ENCODE measurements at places on chromosomes 2 and 18. TPM values are rescaled to one million over a fixed set of nuclear protein-coding genes. Genes with fewer than 3 reads are reported as not detected.

GRCh38 chr2:231701456-231702373, 6.6 kb upstream of the PTMA start:
- no peak for DNase-seq

EEF1B2 gene
- 1,142 TPM for total RNA-seq

DNA sequence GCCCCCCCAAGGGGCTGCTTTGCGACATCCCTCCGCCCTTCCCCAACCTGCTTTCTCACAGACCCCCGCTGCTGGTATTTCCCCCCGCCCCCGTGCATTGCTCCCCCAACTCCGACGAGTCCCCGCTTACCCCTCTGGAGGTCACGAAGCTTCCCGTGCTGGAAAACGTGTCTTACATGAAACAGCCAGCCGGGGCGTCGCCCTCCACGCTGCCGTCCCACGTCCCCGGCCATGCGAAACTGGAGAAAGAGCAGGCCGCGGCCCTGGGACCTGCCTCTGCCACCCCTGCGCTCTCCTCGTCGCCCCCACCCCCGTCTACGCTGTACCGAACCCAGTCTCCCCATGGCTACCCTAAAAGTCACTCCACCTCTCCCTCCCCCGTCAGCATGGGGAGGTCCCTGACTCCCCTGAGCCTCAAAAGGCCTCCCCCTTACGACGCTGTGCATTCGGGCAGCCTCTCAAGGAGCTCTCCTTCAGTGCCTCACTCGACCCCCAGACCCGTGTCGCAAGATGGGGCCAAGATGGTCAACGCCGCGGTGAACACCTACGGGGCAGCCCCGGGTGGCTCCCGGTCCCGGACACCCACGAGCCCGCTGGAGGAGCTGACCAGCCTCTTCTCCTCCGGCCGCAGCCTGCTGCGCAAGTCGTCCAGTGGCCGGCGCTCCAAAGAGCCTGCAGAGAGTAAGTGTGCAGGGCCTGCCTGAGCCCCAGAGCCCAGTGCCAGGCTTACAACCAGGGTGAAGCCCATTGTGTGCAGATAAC, 183.0 kb downstream of the NYAP2 start:
- no peak for DNase-seq

DNA sequence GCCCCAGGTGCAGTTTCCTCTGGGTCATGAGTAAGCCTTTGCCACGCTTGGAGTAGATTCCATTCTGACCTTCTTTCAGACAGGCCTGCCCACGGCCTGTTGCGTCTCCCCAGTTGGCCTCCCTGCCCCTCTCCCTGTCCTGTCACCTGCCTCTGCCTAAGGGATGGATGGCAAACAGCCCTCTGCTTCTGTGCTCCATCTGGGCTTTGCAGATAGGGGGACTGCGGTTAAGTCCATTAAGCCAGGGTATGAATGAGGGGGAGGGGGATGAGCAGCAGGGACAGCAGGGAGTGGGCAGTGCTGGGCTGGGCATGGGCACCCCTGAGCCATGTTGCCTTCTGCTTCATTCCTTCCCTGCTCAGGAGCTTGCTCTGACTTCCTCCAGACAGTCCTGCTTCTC, 37.6 kb upstream of the B3GNT7 start:
- DNase-seq, result no peak

DNA sequence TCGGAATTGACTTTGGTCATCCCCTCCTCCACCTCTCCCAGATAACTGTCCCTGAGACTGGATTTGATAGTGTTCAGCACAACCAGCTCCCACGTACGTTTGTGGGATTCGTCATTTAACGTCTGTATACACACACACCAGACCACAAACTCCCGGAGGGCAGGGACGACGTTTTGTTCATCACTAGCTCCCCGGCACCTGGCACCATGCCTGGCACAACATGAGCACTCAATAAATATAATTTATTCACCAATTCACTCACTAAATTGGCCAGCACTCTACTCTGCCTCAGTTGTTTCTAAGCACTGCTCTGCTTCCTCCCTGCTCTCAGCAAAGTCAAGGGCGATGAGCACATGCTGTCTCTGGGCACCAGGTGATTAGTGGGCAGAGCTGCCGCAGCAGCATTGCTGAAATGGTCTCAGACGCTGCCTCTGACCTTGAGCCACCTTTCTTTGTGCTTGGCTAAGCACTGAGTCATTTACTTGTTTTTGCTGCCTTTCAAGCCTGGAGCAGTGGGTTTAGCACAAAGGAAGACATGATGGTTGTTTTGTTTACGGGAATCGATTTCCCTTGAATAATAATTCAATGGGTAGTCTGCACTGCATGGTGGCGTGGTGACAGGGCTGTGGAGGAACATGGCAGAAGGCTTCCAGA, 19.3 kb upstream of the LOXHD1 start:
- DNase-seq, result no peak

DSC1 gene
- total RNA-seq, result 0.06 TPM

- DNase-seq, result no peak
Observed at GRCh38 chr18:73613706-73614340, 533.8 kb downstream of the FBXO15 start.

- DNase-seq, result no peak
Observed at GRCh38 chr2:95012881-95013550, 12.5 kb upstream of the MAL start.

DNA sequence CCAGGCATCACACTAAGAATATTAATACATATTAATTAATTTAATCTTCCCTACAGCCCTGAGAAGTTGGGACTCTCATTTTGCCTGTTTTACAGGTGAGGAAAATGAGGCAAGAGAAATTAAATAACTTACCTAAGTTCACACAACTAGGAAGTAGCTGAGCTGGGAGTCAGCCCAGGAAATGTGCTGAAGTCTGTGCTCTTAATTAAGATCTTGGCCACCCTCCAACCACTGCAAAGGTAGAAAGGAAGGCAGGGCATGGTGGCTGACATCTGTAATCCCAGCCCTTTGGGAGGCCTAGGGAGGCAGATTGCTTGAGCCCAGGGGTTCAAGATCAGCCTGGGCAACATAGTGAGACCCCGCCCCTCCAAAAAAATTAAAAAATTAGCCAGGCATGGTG, 12.9 kb upstream of the MGAT4A start:
- no peak for DNase-seq

- no peak for DNase-seq
Observed at GRCh38 chr2:187157046-187157445, 291.0 kb downstream of the CALCRL start.

PSMA8 gene
- 0.73 TPM for total RNA-seq

RESP18 gene
- not detected for total RNA-seq

OTX1 gene
- total RNA-seq, result not detected

DNA sequence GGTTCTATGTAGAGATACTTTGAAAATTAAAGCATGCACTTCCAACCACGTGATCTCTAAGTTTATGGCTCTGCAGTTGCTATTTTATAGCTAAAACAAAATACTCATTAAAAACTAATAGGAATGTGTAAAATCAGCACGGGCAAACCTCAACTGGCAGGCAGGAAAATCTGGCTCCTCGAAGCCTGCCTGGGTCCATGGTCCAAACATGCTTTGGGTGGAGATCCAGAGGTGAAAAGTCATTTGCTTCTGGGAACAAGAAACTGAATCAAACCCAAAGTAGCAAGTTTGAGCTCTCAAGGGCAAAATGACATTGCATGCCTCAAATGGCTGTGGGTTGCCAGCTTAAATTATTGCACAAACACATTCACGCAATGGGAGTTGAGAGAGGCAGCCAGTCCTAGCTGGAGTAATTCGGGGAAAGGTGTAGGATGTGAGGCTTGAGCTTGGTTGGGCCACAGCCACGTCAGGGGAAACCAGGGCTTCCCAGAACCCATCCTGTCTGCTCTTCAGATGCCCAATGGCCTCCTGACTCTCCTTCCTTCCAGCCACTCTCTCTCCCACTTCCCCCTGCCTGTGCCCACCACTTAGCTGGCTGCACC, 75.2 kb upstream of the LCLAT1 start:
- no peak for DNase-seq

GRCh38 chr2:199315299-199316179, 142.2 kb downstream of the SATB2 start:
- no peak for DNase-seq

DNA sequence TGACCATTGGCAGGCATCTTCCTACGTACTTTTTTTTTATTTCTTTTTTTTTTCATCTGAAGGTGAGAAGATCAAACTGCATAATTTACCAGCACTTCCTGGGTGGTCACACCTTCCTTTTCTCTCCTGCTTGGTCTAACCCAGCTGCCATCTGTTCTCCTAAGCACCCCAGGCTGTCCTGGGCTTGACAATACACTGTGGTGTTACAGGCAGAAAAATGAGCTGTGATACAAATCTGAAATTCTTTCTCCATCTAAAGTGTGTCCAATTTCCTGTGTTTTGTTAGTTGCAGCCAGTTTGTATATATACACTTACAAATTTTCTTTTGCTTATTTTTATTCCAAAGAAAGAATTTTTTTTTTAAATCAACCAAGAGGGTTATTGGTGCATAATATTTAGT, 786.0 kb upstream of the ZEB2 start:
- no peak for DNase-seq

All from activated naive CD4-positive, alpha-beta T cell treated with anti-CD3 and anti-CD28 coated beads, Interleukin-2, amount 50 U/mL, for 72 hours (primary cell).